Foreskin keratinocyte (primary cell): ENCODE measurements at places on chromosomes 7 and 10.
A peak's percentile ranks its signal among the peaks of the same experiment; 100 is the strongest.

DNA sequence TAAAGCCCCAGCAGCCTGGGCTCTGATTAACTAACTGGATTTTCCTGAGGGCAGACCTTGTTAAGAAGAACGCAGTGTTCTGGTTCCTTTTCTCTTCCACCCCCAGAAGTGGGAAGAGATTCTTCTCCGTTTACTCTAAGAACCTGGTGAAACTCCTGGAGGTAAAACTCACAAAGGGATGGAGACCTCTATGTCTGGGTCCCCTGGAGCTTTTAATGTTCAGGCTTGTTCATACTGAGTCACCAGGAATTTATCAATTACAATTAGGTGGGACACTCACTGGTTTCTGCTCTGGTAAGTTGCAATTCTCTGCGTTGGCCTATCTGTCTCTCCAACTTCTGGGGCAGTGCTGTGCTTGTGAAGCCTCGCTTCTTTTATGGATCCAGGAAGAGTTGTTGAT lies 73.3 kb upstream of the CACNB2 start:
- peak; percentile 23 for DNase-seq

GRCh38 chr10:132448248-132448731 lies 51.3 kb downstream of the PWWP2B start:
- peak; percentile 77 for DNase-seq

GRCh38 chr7:44183386-44183785 lies 5.9 kb downstream of the GCK start:
- no peak for DNase-seq

- no peak for DNase-seq
Measured at GRCh38 chr10:93816123-93816747, 58.5 kb downstream of the LGI1 start.

DNA sequence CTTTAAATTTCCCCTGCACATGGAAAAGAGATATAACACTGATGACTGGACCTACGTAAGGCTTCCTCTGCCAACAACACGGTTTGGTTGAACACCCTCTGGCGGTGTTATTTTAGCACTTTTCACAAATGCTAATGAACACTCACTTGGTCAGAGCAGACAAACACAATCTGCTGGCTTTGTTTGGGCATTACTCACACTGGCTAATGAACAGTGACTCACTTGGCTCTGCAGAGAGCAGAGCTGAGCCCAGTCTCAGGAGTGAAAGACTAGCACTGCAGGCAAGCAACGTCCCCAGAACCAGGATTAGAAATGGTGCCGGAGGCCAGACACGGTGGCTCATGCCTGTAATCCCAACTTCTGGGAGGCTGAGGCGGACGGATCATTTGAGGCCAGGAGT lies 430.8 kb downstream of the PLXNA4 start:
- DNase-seq = peak; percentile 96

DNA sequence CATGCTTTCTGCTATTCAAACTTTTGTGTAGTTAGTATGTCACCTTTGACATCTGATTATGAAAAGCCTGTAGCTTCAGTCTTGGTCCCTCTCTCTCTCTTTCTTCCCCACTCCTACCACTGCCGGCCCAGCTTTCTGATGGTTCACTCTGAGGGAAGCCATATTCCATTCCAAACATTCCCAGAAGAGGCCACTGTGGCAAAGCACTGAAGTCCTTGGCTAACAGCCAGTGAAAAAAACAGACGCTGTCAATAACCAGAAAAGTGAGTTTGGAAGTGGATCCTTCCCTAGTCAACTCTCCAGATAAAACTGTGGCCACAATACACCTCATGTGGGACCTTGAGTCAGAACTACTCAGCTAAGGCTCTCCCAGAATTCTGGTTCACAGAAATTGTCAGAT lies 950.7 kb upstream of the PHF14 start:
- peak; percentile 0 for DNase-seq

DNA sequence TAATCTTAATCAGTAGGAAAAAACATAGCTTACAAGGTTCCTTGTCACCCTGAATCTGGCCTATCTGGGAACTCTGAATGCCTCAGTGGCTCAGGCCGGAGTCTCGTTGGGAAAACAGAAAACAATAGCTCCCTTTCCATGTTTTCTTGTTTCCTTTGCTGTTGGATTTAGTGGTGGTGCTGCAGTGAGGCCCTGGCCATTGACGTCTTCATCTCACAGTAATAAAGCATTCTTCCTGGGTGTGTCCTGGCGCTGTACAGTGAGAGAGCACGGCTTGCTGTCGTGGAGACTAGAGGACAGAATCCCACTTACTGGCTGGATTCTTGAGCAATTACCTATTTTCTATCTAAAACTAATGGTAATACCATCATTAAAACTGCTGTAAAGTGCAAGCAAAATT lies 1.3 kb upstream of the SPOCK2 start:
- no peak for DNase-seq

- no peak for DNase-seq
Measured at GRCh38 chr10:101019440-101019703, 11.6 kb downstream of the PDZD7 start.

- no peak for DNase-seq
Measured at GRCh38 chr7:94314413-94315410, 80.0 kb upstream of the COL1A2 start.

GRCh38 chr7:7970237-7970530 lies 1.6 kb downstream of the GLCCI1 start:
- DNase-seq = no peak

- DNase-seq = no peak
Measured at GRCh38 chr10:33772370-33773252, 438.1 kb upstream of the NRP1 start.

GRCh38 chr7:126398851-126399529 lies 853.8 kb downstream of the GRM8 start:
- DNase-seq = peak; percentile 45

DNA sequence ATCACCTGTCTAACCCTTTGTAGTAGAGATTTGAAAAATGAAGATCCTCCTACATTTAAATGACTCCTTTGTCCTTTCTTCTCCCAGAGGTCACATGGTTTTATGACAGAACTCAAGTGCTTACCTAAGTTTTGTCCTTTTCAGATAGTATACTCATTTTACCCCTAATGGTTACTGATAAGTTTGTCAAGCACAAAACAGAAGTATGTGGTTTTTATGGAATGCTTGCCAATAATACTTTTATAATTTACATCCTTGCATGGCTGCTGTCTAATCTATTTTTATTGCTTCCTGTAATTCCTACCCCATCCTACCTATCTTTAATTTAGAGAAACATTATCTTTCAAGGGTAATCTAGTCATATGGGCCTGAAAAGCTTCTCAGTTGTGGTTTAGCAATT lies 37.5 kb downstream of the HELLS start:
- DNase-seq = no peak

DNA sequence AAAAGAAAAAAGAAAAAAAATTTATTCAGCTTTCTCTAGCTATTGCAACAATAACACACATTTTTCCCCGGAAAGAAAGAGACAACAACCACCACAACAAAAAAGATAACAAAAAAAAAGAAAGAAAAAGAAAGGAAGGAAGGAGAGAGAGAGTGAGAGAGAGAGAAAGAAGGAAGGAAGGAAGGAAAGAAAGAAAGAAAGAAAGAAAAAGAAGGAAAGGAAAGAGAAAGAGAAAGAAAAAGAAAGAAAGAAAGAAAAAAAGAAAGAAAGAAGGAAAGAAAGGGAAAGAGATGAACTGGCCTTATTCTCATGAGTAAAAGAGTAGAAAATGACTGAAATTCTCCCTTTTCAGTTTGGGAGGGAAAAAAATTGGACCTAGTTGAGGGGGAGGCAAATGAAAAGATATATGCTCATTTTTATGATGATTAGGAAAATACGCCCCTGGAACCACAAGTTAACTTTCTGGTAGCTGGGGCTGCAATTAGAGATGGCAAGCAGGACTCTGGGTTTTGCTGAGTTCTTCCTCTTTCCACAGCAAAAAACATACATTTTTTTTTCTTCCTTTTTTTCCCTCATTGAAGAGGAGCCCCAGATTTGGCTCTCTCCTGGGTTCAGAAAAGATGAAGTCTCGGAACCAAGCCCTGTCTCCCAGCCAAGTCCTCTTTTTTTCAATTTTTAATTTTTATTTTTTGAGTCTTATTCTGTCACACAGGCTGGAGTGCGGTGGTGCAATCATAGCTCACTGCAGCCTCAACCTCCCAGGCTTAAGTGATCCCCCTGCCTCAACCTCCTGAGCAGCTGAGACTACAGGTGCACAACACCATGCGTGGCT lies 12.6 kb upstream of the PRDX3 start:
- no peak for DNase-seq

DNA sequence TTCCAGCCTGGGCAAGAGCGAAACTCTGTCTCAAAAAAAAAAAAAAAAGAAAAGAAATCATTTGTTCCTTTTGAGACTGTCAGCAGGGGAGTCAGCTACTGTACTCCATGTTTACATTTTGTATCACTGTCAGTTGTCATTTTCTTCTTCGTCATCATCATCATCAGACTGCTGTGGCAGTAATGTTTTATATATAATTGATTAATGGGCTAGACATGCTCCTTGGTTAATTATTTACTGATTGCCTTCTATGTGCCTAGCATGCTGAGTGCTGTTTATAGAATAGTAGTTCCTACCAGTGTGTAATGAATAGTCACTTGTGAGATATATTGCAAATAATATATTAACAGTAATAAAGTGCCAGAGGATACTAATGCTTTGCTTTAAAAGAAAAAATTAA lies 50.5 kb downstream of the VCL start:
- DNase-seq = no peak

GRCh38 chr10:44426247-44427034 lies 41.5 kb upstream of the CXCL12 start:
- DNase-seq = no peak

- no peak for DNase-seq
Measured at GRCh38 chr7:132655131-132655727, 79.0 kb upstream of the PLXNA4 start.

GRCh38 chr10:26291721-26292480 lies 75.3 kb downstream of the GAD2 start:
- DNase-seq = no peak

DNA sequence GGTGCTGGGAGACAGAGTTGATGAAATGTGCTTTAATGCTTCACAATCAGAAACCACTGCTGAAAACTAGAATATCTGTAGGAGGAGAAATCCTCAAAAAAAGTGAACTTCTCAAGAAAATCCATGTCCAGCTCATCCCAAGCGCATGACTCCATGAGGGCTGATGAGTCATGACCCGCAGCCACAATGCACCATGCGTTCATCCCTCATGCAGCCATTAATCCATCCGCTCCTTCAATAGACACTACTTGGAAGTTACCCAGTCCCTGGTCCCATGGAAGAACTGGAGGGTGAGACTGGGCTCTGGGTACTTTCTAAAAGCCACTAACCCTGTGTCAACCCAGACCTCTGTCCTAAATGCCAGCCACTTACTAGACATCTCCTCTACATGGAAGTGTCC lies 24.4 kb downstream of the TMEM273 start:
- no peak for DNase-seq

DNA sequence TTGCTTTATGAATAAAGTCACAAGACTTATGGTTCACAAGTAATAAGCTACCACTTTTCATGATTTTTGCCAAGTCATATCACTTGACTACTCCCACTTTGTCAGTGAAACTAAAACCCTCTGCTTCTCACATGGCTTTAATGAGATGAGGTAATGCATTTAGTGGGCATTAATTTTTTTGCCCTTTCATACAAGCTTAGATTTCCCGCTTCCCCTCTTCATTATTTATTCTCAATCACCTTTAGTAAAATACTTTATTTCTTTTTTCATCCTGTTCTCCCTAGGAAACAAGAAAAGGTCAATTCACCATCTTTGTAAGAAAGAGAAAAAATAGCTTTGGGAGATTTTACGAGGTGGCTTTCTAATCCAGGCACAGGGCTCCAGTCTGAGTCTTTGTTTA lies 109.6 kb upstream of the STARD3NL start:
- DNase-seq = no peak

DNA sequence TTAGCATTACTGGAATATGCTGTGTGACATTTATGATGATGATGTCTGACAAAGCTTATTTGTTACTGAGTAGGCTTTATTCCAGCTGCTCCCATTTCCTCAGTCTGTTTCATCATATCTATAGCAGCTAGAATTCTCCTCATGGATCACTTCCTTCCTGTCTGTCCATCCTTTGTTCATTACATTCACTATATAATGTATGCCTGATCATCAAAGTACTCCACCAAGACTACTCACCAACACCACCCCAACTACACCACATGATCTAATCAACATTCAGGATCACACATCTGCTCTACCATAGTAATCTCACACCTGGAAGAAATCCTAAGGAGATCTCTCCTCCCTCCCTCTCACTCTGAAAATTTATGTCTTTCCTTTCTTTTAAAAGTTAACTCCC lies 61.3 kb downstream of the APBB1IP start:
- DNase-seq = no peak

DNA sequence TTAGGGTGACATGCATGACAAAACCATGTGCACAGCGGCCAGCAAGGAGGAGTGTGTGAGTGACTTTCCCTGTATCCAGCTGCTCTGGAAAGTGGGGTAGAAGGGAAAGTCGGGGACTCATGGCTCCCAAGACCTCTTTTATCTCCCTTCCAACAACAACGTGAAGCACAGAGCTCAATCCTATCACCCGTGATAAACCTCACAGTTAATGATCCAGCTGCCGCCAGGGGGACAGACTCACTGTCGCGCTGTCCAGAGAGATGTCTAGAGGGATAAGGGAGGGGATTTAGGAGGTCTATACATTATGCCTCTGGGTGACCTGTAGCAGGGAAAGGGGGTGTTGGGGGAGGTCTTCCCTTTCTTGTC lies 84.0 kb upstream of the SMNDC1 start:
- no peak for DNase-seq

- no peak for DNase-seq
Measured at GRCh38 chr10:132148261-132149251, 38.2 kb upstream of the DPYSL4 start.

DNA sequence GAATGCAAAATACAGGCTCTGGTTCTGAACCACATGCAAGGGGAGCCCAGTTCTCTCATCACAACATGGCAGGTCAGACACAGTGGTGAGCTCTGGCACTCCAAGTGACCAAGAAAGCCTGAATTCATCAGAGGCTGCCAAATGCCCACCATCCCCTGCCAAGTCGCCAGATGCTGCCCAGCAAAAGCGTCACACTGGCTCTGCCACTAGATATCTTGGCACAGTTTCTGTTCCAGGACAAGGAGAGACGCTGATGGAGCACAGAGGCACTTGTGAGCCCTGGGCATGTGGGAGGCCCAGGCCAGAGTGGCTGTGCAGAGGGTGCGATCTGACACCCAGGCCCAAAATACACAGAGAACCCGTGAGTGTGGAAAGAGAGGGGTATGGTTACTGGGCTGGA lies 57.8 kb downstream of the GAD2 start:
- DNase-seq = no peak

DNA sequence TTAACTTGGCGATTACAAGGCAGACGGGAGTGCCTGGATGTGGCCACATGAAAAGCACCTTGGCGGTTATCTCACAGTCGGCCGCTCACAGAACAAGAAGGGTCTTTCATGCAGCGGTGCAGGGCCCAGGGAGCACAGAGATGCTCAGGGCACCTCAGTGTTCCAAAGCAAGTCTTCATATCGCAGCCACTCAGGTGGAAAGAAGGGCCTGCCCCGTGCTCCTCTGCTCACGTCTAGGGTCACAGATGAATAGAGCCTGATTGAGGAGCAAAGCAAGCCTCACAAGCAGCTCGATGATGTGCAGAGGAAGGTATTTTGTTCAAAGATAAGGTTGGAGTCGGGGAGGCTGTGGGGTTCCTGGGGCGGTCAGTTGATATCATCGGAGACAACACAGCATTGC lies 297.8 kb downstream of the WDR11 start:
- DNase-seq = no peak
